ENCODE measurements at places on chromosomes 16 and 17.
A peak's percentile ranks its signal among the peaks of the same experiment; 100 is the strongest.

- no peak for DNase-seq
Observed at GRCh38 chr17:16304830-16305229, 48.4 kb downstream of the CENPV start.

- DNase-seq: no peak
Observed at GRCh38 chr17:50507871-50508572, at the start of gene MYCBPAP. MYCBPAP (plus strand) TSS chr17:50508439; CDS start chr17:50508675, 236 bp downstream.

- no peak for DNase-seq
Observed at GRCh38 chr17:49723423-49723822, 15.7 kb upstream of the SLC35B1 start.

- no peak for DNase-seq
Observed at GRCh38 chr16:28527985-28528384, 10.8 kb downstream of the NUPR1 start.

- DNase-seq: no peak
Observed at GRCh38 chr16:75103994-75104393, 12.6 kb downstream of the LDHD start.

- no peak for DNase-seq
Observed at GRCh38 chr17:75814900-75815373, 29.3 kb downstream of the UNC13D start.

- no peak for DNase-seq
Observed at GRCh38 chr16:1731073-1731472, 25.1 kb downstream of the MAPK8IP3 start.

DNA sequence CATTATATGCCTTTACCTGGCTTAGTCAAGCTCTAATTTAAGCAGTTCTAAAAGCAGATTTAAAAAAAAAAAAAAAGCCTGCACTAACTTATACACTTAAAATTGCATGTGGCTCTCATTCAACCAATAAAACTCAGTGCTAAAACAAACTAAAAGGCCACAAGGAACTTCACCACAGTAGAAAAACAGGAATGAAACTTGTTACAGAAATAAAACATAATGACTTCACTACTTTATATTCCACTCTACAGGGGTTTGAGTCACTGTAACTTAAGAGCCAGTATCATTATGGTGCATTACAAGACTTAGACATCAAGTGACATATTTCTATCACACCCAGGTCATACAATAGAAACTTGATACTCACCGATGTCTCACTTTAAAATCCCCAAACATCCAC lies 11.1 kb downstream of the CA10 start:
- DNase-seq: no peak

- no peak for DNase-seq
Observed at GRCh38 chr16:74201576-74201975, 95.0 kb upstream of the PSMD7 start.

- peak; percentile 14 for DNase-seq
Observed at GRCh38 chr17:67245694-67246402, 852 bp upstream of the HELZ start.

DNA sequence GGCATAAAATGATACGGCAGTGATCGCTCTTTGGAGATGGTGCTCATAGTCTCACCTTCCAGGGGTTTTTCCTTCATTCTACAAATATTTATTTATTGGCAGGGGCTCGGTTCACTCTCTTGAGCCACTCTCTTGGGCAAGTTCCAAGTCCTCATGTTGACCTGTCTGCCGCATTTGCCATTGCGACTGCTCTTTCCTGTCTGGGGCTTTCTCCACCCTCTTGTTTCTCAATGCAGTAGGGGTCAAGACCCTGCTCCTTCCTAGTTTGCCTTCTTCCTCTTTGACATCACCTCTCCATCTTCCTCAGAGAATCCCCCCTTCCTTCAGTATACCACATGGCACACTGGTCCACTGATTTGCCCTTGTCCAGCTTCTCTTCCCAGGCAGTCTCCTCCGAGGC lies 21.9 kb upstream of the LRRC75A start:
- DNase-seq: no peak

DNA sequence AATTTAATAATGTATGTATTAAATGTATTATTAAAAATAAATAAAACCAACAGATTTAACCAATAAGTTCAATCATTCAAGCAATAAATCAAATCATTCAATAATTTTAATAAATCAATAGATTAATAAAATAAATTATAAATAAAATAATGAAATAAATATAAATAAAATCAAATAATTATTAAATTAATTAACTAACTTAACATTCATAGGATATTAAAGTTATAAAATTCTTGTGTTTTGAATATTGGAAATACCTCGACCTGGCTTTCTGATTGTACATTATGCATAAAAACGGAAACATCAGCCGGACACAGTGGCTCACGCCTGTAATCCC lies 182.2 kb downstream of the BANP start:
- no peak for DNase-seq

DNA sequence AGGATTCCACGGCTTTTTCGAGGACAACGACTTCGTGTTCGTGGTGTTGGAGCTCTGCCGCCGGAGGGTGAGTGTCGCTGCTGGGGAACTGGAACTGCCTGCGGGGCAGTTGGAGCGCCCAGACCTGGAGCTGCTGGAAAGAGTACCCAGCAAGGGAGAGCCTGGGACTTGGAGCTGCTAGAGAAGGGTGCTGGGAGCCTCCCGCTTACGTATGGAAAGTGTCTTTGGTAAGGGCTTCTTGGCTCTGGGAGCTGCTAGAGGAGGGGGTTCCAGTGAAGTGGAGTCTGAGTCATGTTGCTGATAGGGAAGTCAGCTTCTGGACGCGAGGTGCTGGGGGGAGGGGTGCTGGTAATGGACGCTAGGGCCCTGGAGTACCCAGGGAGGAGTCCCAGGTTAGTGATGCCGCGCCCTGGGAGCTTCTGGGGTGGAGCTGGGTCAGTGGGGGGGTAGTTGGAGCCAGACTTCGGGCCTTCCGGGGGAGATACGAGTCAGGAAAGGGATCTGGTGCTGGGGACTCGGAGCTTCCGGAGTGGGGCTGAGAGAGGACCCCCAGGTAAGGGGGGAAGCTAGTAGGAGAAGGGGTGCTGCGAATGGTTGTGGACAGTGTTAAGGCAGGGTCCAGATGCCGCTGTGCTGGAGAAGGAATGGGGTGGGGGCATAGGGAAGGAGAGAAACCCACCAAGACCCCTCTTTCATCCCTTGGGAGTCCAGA lies 741 bp downstream of the PLK1 start:
- peak; percentile 0 for DNase-seq
